T-helper 9 cell (primary cell): ENCODE measurements at places on chromosomes 7 and 10.

DNA sequence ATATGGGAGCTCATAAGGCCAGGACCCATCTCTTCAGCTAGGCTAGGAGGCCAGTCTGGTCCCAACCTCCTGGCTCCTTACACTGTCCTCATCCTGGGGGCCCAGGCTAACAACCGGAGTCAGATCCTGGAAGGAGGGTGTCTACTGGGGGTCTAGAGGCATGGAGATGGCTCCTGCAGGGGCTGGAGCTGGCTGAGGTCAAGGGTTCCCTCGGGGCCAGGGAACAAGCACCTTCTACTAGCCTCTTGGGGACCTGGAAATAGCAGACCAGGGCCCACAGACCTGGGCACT, 37.2 kb downstream of the CLRN3 start:
- no peak for DNase-seq

GRCh38 chr10:6204341-6205191, 1.8 kb downstream of the PFKFB3 start:
- no peak for DNase-seq

GRCh38 chr10:28111712-28112111, 112.8 kb upstream of the ODAD2 start:
- DNase-seq, result no peak

- DNase-seq, result no peak
Measured at GRCh38 chr7:18191862-18192625, 164.4 kb upstream of the PRPS1L1 start.

DNA sequence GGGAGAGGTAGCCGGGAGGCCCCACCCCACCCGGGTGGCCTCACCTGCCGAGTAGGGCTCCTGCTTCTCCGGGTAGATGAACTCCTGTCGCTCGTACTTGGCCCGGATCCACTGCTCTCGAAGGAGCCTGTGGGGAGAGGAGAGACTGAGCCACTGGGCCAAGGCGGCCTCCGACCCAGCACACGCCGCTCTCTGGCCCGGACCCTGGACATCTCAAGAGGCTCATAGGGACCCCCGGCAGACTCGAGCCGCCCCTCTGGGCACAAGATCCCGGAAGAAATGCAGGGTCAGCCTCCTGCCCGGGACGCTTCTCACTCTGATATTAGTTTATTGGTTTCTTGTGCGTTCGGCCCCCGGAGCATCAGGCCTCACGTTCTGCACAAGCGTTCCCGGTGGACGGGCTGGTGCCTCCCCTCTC, 34.5 kb downstream of the ADAP1 start:
- DNase-seq, result no peak

- DNase-seq, result no peak
Measured at GRCh38 chr7:141115965-141116364, 42.1 kb downstream of the TMEM178B start.
